ENCODE measurements at places on chromosomes 16 and 17.

DNA sequence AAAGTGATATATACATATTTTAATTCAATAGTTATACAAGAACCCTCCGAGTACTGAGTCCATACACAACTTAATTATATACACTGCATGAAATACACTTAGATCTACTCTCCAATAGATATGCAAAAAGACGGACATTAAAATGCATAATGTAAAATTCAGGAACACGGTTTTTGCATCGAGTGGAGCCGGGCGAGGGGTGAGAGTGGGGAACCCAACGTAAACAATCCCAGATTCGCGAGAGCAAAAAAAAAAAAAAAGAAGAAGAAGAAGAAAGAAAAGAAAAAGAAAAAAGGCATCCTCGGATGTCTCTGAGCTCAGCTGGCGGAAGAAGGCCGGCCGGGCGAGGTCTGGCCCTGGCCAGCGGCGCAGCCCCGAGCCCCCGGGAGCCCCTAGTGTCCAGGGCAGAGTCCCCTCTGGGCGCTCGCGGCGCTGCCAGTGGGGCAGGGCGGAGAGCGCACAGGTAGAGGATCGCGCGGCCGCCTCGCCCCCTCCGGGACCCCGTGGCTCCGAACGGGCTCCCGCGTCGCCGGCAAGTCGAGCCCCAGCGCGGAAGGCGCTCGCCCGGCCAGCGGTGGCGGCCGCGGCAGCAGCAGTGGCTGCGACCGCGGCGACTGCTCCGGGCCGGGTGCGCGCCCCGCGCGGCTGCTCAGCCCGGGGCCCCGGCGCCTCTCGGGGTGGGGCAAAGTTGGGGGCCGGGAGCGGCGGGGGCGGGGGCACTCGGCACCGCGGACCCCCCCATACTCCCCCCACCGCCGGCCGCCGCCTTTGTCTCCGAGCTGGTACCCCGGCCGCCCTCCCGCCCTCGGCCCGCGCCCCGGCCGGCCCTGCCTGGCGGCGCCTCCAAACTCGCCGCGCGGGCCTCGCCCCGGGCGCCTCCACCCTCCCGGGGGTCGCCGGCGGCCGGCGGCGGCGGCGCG, 9.6 kb upstream of the ZFHX3 start:
- DNase-seq: peak; percentile 63

GRCh38 chr17:69462882-69463281, 48.4 kb downstream of the MAP2K6 start:
- DNase-seq: no peak

- no peak for DNase-seq
Measured at GRCh38 chr17:44598932-44599297, 41.6 kb downstream of the FZD2 start.

DNA sequence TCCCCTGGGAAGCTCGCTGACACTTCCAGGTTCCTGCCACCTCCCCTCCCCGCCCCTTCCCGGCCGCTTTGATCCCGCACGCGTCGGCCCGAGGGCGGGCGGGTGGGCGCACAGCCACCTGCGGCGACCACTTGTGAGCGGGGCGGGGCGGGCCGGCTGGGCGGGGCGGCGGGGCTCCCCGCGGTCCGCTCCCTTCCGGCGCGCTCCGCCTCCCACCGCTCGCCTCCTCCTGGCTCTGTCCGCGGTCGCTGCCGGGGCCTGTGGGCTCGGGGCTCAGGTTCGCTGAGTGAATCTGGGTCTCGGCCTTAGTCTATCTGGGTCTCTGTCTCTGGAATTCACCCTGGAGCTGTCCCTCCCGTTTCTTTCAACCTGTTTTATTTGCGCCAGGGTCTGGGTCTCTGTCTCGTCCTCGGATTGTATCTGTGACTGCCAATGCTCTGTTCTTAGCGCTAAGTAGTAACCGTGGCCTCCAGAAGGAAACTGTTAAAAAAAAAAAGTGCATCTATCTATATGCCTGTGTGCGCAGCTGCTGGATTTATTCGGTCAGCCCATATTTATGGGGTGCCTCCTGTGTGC, 2.7 kb upstream of the HES7 start:
- no peak for DNase-seq

- no peak for DNase-seq
Measured at GRCh38 chr16:51807551-51807950, 656.5 kb upstream of the SALL1 start.

DNA sequence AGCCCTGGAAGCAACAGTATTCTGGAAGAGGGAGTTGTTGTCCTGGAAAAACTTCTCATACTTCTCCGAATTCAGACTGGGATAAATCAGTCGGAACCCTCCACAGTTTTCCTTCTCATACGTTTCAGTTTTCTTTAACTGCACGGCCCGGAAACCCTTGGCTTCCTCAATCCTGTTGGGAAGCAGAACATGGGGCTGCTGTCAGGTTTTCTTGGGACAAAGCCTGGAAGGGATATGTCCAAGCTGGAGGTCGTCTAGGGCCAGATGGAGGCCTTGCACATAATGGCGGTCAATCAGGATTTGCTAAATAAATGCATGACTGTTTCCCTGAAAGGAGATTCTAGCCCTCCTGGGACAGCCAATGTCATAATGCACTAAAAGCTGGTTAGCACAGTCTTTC, 29.2 kb downstream of the TTLL6 start:
- no peak for DNase-seq

GRCh38 chr17:17462048-17462824, 14.6 kb upstream of the MED9 start:
- no peak for DNase-seq

GRCh38 chr16:12629271-12629670, 174.4 kb downstream of the CPPED1 start:
- no peak for DNase-seq

- no peak for DNase-seq
Measured at GRCh38 chr17:50549256-50549941, 2.4 kb downstream of the SPATA20 start.

DNA sequence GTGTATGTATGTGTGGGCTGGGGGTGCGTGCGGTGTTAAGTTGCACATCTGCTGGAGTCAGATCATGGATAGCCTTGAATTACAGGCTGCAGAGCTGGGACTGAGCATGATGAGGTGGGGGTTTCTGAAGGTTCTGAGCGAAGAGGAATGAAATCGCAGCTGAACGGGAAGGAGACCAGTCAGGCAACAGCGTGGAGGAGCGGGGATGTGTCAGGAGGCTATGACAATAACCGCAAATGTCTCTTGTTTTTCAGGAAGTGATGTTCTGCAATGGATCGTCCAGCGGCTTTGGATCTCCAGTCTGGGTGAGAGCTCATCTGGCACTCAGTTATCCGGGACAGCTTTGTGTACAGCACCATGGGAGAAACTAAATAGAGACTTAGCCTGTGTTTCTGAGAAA, 20.9 kb downstream of the RGS9 start:
- DNase-seq: no peak

All from GM19239 (cell line).